Epithelial cell of proximal tubule (primary cell): ENCODE measurements at places on chromosomes 13 and 19. TPM values are rescaled to one million over a fixed set of nuclear protein-coding genes. Genes with fewer than 3 reads are reported as not detected.

GRCh38 chr13:99326012-99326411, 18.8 kb upstream of the GPR183 start:
- no peak for DNase-seq

DNA sequence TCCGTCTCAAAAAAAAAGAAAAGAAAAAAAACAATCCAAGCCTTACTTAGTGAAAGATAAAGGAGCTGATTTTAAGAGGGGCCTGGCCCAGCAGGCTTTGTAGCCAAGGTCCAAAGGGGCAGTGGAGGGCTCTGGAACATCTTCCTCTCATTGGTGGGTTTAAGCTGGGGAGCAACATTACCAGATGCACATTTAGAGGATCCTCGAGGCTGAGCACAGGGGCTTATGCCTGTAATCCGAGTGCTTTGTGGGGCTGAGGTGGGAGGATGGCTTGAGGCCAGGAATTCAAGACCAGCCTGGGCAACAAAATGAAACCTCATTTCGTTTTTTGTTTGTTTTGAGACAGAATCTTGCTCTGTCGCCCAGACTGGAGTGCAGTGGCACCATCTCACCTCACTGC, 8.0 kb upstream of the TMEM160 start:
- DNase-seq = no peak

DNA sequence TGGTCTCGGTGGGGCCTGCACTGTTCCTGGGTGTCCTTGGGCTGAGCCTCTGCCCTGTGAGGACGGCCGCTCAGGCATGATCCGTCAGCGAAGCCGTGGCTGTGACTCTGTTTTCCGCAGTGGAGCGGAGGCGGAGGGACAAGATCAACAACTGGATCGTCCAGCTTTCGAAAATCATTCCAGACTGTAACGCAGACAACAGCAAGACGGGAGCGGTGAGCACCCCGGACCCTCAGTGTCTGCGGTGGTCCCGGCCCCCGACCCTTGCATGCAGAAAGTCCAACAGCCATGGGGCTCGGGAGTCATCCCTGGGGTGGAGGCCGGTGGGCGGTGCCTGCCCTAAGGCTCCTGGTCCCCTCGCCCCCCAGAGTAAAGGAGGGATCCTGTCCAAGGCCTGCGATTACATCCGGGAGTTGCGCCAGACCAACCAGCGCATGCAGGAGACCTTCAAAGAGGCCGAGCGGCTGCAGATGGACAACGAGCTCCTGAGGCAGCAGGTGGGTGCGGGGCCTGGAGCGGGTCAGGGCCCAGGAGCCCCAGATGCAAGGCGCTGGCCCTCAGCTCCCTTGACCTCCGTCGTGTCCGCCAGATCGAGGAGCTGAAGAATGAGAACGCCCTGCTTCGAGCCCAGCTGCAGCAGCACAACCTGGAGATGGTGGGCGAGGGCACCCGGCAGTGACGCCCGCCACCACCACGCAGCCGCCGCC, 3.6 kb upstream of the HAMP start:
- DNase-seq = no peak

DNA sequence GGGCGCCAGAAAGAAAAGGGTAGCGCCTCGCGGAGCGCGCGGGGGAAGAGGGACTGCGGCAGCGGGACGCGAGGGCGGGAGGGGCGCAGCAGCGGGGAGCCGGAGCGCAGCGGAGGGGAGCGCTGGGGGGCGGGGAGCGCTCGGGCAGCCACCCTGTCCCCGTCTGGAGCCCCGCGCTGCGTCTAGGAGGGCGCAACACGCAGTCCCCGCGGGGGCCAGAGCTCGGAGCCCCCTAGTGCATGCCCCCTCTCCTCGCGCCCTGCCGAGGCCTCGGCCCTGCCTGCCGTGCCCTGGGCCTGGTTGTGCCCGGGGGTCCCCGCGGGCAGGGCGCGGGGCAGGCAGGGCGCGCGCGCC, 37.9 kb downstream of the SOX1 start:
- DNase-seq = no peak

GRCh38 chr19:3369337-3370213, 3.2 kb downstream of the NFIC start:
- no peak for DNase-seq

GRCh38 chr13:39335721-39336120, 267.3 kb downstream of the LHFPL6 start:
- DNase-seq = no peak

GRCh38 chr13:112734696-112735547, 45.1 kb downstream of the ATP11A start:
- DNase-seq = no peak

DNA sequence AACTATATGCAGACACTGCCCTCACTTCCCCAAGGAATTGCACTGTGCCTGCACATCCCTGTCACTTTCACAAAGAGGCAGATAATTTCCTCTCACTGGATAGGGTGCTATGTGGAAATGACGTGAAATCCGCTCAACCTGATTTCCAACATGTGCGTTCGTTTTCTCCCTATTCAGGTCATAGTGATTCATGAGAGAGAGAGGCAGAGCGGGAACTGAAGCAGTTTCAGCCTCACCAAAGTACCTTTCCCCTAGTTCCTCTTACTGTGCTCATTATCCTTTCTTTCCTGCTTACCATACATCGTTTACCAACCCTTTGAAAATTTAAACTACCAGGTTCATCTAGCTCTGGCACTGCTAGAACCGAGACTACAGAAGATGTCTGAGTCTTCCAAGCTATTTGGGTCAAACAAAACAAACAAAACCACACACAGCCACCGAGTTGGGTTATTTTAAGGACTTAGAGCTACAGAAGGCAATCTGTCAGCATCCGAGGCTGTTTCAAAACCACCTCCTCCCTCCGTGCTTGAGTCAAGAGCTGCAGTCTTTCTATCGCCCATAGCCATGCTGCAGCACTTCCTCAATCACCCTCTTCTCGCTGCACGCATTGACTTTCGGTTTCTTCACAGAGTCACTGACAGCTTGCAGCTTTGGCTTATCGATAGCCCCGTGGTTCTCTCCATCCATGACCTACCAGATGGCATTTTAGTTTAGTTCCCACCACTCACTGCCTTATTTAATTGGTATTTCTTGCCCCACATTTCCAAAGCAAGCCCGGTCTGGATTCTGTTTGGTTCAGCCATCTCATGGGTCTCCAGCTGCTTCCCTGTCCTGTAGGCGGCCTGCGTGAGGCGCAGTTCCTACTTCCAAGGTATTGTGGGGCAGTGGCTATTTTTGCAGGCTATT, 1395.8 kb downstream of the EFNB2 start:
- DNase-seq = no peak

GRCh38 chr19:29831041-29831548, 19.3 kb downstream of the CCNE1 start:
- no peak for DNase-seq

GRCh38 chr19:778910-779653, 18.2 kb upstream of the PTBP1 start:
- peak; percentile 77 for DNase-seq

GRCh38 chr13:26621731-26622401, 64.4 kb downstream of the WASF3 start:
- DNase-seq = no peak

- no peak for DNase-seq
Measured at GRCh38 chr13:111900390-111901131, 166.4 kb upstream of the SOX1 start.

GRCh38 chr13:35836446-35836845, 294.7 kb downstream of the DCLK1 start:
- DNase-seq = no peak

DNA sequence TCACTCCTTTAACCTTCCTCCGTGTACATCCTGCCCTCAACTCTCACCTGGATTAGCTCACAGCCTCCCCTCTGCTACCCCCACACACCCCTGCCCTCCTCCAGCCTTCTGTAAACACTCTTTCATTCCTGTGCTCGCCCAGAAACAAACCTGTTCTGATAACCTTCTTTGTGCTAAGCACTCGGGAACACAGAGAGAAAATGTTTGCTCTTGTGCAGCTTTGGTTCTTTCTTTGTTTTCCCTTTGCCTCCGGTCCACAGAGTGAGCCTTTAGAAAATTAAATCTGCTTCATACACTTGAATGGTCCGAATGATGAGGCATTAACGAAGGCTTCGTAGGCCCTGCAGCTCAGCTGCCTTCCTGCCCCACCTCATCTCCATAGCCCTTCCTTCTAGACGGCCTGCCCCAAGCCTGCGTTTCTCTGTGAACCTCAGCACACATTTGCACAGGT, 6.6 kb upstream of the ZDHHC20 start:
- DNase-seq = no peak

- DNase-seq = no peak
Measured at GRCh38 chr13:111280681-111281585, 39.5 kb upstream of the TEX29 start.

DNA sequence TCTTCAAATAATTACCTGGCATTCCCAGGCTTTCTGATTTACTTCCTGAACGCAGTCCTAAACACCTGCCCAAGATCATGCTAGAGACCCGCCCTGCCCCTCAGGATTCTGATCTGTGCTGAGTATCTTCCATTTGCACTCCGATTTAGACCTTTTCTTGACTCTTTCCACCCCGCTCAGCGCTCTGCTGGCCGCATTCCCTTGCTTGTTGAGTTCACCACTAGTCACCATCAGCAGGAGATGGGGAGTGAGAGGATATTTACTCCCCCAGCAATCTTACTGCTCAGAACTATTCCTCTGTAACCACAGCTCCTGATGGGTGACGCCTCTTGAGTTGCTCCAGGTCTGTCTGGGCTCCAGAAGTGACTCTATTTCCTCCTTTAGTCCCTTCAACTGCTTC, 419.4 kb upstream of the MIR17HG start:
- no peak for DNase-seq

- DNase-seq = no peak
Measured at GRCh38 chr19:13100841-13101589, 1.6 kb downstream of the LYL1 start.

- DNase-seq = no peak
Measured at GRCh38 chr13:97015661-97016350, 21.5 kb upstream of the OXGR1 start.

- peak; percentile 93 for DNase-seq
Measured at GRCh38 chr13:23615395-23616081, 45.3 kb downstream of the TNFRSF19 start.

SLC10A2 gene
- total RNA-seq = not detected in 2 replicates

KLHL1 gene
- total RNA-seq = not detected in 2 replicates

KIRREL2 gene
- total RNA-seq = not detected in 2 replicates

INAFM1 gene
- 3.0 and 7.0 TPM in 2 replicates for total RNA-seq

C19orf85 gene
- not detected in 2 replicates for total RNA-seq

KRTDAP gene
- total RNA-seq = not detected in 2 replicates
